ENCODE measurements at places on chromosomes 6 and 20.

DNA sequence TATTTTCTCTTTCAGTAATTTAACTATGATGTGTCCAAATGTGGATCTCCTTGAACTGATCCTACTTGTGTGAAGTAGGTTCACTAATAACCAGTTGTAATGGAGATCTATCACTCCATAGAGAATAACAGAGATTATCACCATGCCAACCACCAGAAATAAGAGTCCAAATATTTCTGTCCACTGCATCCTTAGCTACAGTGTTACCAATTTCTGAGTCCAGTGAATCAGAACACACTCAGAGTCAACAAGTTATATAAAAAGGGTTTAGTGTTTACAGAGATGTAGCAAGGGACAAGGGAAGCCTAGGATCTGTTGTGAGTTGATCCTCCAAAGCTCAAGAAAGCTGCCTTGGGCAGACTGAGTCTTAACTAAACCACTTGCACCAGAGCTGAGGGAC lies 882.8 kb downstream of the TBC1D32 start:
- no peak for DNase-seq

GRCh38 chr6:153231048-153231646 lies 100.1 kb upstream of the RGS17 start:
- DNase-seq = no peak

GRCh38 chr6:70838907-70839285 lies 118.0 kb downstream of the B3GAT2 start:
- peak; percentile 16 for DNase-seq

DNA sequence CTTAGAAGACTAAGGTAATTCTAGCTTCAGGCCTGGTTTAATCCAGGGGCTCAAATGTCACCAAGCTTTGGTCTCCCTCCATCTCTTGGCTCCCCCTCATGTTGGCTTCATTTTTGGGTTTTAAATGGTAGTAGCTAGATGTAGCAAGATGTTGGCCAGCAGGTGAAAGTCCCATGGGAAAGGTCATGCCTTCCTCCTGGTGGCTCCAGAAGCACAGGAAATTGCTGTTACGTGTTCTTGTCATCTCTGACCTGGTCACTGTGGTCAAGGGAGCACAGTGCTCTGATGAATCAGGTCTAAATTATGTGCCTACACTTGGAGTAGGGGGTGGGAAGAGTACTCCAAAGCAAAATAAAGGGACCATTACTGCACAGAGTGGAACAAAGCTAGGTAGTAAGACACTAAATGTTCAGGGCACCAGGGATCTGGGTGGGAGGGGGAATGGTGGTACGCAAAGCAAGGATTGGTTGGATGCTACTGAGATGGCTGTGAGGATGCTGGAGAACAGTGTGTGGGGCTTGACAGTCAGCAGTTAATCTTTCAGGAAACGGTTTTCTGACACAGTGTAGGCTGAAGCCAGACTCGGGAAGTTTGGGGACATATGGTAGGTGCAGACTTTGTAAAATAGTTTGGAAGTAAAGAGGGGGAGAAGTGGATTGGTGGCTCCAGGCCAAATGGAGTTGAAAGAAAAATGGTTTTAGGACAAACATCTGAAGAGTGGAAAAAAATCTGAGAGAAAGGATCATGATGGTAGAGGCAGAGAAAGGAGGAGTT lies 30.1 kb downstream of the CDS2 start:
- DNase-seq = no peak

DNA sequence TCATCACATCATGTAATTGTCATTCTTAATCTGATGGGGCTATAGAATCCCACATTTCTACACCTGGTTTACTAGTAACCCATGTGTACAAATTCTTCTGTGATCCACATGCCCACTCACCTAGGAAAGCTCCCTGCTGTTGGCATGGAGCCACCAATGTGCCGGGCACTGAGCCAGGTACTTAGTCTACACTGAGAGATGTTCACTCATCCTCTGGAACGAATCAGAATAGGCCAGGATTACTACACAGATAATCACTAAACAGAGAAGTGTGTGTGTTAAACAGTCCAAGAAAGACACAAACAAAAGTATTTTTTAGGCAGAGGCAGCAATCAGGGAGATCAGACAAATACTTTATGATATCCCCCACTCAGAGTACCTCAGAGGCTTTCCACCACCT lies 193.2 kb upstream of the VGLL2 start:
- no peak for DNase-seq

- no peak for DNase-seq
Measured at GRCh38 chr20:50691573-50692551, 520 bp upstream of the RIPOR3 start.

DNA sequence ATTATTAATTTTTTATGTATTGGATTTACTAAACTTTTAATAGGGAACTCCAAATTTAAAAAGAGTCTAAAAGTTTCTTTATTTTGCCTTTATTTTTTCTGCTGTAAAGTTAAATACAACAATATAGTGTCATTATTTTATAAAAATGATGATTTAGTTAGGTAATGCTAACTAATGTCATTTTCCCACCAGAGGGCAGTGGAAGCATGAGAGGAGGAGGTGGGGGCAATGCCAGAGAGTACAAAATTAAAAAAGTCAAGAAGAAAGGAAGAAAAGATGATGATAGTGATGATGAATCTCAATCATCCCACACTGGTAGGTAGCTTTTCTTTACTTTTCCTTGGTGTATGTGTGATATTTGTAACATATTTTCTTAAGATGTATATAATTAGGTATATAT lies 20.2 kb upstream of the FHL5 start:
- DNase-seq = no peak

GRCh38 chr20:57601211-57601570 lies 19.0 kb downstream of the ZBP1 start:
- DNase-seq = no peak

DNA sequence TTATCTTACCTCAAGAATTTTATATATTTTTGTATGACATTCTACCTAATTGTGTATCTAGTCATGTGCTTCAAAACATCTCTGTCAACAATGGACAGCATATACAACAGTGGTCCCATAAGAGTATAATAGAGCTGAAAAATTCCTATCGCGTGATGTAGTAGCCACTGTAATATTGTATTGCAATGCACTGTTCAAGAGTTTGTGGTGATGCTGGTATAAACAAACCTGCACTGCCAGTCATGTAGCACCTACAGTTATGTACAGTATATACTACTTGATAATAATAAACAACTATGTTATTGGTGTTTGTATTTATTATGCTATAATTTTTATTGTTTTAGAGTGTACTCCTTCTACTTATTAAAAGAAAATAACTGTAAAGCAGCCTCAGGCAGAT lies 672.7 kb downstream of the CD109 start:
- no peak for DNase-seq
